ENCODE measurements at places on chromosomes 1 and 21.

DNA sequence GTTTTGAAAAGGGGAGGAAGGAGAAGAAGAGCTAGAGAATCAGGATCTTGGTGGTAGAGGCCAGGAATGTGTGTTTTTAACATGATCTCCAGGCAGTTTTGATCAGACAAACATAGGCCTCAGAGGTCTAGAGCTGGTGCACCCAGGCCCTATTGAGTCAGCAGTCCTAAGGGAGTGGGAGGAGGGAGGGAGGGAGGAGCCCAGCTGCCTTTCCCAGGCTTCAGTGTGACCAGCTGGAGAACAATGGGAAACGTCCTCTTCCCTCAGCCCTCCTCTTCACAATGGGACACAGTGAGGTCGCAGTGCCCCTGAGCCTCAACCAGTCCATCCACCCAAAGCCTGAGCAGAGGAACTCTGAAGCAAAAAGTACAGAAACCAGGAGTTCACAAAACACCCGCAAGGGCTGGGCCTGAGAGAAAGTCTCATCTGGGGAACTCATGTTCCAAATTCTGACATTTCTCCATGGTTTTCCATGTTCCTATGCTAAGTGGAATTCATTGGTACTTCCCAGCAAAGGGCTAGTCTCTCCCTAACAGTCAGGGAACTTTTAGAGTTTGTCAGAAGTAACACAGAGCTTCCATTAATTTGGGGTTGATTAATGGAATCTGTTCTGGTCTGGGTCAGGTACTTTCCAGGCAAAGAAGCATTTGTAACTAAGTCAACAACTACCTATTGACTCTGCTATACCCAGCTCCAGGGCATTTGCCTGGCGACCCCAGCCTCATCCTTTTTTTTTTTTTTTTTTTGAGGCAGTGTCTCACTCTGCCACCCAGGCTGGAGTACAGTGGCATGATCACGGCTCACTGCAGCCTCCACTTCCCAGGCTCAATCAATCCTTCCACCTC, 37.5 kb downstream of the ELAPOR1 start:
- peak; percentile 60 for DNase-seq

DNA sequence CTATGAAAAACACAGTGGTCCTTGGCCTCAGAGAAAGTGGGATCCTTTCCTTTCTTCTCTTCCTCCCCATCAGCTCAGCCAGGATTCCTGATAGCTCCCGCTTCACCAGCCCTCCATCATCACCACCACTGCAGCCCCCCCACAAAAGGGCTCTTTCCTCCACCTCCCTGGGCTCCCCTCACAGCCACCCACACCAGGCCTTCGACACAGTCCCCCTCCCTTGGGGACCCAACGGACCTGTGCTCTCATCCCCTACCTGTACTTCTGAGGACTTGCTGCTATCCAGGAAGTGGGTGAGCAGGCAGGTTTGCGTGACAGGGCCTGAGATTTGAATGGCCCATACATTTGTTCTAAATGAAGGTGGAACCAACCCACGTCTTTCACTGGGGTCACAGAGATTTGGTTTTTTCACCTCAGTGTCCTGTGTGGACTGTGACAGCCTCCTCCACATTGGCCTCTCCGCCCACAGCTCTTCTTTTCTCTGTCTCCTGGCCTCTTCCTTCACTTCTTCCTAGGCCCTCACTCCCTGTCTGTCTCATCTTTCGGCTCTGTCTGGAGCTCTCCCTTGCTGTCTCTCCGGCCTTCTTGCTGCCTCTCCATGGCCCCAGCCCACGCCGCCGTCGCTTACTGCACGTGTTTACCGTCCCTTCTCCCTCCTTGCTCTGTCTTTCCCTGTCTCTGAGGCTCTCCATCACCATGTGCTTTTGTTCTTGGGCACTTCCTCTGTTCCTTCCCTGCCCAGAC, 238.6 kb downstream of the FOXD2 start:
- DNase-seq, result no peak

- DNase-seq, result no peak
Measured at GRCh38 chr1:223704921-223705878, 7.1 kb upstream of the CAPN2 start.

DNA sequence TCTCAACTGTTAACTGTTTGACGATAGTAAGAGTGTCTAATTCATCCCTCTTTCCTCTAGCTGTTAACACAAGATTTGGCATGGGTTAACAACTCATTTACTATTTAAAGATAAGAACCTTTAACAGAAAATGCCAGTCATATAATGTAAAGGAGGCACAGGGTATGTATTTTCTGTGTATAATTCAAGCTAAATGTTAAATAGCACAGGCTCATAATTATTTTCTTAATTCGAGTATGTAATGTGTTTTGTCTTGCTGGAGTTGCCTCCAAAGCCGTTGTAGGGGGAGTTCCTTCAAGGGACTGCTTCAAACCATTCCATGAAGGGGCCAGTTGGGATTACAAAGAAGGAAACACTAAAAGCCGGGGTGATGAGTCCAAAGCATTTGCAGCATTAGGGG, 111.5 kb downstream of the NCAM2 start:
- DNase-seq, result no peak

GRCh38 chr1:89804642-89805237, 16.1 kb upstream of the LRRC8D start:
- DNase-seq, result peak; percentile 58

DNA sequence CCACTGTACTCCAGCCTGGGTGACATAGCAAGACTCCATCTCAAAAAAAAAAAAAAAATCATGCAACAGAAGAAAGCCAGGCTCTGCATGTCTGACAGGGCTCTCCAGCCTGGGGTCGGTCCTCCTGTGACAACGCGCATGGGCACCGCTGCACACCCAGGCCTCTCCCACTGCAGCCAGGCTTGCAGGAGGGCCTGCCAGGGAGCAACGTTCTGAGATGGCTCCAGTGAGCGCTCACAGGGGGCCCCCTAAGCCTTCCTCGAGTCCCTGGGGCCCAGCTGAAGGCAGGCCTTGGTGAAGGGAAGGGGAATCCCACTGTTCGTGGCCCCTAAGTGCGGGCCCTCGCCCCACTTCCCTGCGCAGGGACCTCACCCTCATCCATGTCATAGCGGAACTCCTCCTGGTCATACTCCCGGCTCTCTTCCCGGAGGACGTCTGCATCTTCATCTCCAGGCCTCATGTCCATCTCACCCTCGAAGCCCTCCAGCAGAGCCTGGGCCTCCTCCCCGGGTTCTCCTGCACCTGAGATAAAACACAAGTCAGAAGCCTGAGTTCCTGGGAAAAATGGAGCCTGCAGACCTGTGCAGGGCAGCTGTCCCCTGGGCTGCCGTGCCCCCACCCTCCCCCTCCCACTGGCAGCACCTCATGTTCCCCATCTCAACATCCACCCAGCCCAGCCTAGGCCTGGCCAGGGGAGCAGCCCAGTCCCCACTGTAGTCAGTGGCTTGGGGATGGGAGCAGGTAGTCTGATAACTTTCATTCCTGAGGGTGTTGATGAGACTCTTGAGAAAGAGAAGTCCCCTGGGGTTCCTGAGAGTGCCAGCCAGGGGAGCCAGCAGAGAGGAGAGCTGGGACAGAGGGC, 20.3 kb downstream of the RSPH1 start:
- DNase-seq, result no peak

- DNase-seq, result no peak
Measured at GRCh38 chr21:26964170-26964778, 2.6 kb downstream of the ADAMTS5 start.

GRCh38 chr1:44934791-44935190, 51.6 kb downstream of the EIF2B3 start:
- DNase-seq, result no peak

DNA sequence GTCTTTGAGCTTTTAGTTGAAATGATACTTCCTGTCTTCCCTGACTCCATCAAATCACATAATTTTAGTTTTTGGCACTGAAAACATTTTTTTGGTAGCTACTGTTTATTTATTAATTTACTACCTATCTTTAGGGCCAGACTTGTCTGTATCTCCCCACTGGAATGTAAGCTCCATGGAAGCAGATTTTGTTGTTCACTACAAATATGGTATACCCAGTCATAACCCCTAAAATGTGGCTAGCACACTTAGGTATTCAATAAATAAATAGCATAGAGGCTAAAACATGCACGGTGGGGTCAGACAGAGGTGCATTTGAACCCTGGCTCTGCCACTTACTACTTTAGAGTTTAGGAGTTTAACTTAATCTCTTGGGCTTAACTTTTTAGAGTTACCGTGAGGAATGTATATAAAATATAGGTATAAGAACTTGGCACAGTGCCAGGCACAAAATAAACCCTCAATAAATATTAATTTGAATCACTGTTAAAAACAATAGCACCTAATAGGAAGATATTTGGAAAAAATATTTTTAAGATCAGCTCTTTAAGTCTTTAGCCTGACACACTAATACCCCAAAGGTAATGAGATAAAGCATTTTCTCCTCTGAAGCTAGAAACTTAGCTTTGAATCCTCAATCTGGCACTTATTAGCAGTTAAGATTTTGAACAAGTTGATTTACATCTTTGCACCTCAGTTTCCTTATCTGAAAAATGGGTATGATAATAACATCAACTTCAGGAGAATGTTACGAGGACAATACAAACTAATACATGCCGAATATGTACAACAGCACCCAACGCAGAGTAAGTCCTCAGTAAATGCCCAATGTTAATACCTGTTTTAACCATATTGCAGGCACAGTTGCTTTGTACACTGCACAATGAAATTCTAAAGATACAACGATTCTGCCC, 59.6 kb upstream of the HP1BP3 start:
- no peak for DNase-seq

GRCh38 chr1:10771789-10772188, 24.7 kb downstream of the CASZ1 start:
- no peak for DNase-seq

DNA sequence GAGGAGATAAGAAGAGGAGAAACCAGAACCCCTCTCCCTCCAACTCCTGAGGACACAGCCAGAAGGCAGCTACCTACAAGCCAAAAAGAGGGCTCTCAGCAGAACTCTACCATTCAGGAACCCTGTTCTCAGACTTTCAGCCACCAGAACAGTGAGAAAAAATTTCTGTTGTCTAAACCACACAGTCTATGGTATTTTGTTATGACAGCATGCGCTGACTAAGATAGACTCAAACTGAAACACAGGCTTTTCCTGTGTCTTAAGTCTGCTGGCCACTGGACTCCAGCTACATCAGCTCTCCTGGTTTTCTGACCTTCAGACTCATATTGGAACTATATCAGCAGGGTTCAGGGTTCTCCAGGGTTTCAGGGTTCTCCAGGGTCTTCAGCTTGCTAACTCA, 126.5 kb upstream of the TNFSF4 start:
- DNase-seq, result no peak

DNA sequence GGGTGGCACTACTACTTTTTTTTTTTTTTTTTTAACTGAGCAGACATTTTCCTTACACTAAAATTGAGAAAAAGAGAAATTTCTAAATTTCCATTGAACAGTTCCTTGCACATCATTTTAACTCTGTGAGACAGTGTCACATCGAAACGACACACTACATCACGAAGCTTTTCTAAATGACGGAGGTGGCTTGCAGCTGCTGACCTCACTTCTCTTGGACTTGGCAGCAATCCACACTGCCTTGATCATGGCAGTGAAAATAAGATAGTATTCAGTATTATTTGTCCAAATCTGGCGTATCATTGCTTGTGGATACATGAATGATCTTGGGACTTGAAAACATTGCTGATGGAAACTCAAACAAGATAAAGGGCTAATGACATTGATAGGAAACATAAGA, 80.3 kb upstream of the CYYR1 start:
- DNase-seq, result no peak

GRCh38 chr1:30692948-30693301, 30.5 kb downstream of the MATN1 start:
- DNase-seq, result no peak

GRCh38 chr1:207130252-207131036, 26.4 kb downstream of the C4BPA start:
- DNase-seq, result no peak

DNA sequence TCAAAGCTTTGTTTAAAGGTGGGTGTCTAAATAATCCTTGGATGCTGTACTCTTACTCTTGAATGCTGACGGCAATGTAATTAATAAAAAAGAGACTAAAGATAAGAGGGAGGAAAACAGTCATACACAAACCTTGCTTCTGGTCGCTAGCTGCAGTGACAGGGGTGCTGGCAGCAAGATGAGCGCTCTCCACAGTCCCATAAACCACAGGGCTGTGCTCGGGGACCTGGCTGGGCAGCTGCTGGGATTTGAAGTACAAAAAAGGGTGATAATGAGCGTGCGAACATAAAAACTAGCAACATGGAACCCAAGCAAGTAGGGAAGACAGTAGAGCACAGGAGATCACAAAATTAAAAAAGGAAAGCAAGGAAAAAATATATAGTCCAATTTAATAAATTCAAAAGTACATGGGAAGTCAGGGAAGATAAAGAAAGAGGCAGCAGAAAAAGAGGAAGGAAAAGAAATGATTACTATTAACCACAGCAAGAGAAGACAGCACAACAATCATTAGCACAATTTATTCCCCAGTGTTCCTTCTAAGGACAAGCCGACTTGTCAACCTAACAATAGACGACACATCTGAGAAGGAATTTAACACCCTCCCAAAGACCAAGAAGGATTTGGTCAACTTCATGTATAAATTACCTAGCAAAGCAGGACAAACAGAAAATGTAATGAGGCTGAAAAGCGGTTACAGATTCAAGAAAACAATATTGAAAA, 162.9 kb upstream of the HP1BP3 start:
- no peak for DNase-seq

- DNase-seq, result no peak
Measured at GRCh38 chr1:75643460-75643859, 32.5 kb upstream of the SLC44A5 start.

GRCh38 chr21:34054259-34054658, 19.1 kb upstream of the MRPS6 start:
- no peak for DNase-seq
